CD4-positive, alpha-beta T cell treated with Interleukin-1 beta for 1 hour (primary cell): ENCODE measurements at places on chromosomes 13 and 19.

GRCh38 chr13:40563350-40564125 is 102.9 kb downstream of the FOXO1 start:
- DNase-seq: no peak

DNA sequence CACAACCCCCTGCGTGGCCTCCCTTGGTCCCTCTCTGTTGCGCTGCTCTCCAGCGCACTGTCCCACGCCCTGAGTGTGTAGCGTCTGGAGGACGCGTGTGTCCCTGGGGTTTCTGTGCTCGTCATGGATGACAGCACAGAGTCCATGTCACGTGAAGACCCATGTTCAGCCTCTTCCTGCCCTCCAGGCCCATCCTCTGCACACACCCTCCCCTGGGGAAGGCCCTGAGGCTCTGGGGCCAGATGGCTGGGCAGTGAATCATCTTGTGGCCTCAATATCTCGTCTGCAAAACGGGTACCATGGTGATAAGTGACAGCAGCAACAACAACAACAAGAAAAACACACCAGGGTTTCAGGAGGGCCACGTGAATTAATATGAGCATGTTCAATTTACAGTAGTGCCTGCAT is 71.5 kb upstream of the ARHGEF7 start:
- no peak for DNase-seq

- no peak for DNase-seq
Observed at GRCh38 chr13:27979001-27979643, 9.4 kb downstream of the URAD start.

DNA sequence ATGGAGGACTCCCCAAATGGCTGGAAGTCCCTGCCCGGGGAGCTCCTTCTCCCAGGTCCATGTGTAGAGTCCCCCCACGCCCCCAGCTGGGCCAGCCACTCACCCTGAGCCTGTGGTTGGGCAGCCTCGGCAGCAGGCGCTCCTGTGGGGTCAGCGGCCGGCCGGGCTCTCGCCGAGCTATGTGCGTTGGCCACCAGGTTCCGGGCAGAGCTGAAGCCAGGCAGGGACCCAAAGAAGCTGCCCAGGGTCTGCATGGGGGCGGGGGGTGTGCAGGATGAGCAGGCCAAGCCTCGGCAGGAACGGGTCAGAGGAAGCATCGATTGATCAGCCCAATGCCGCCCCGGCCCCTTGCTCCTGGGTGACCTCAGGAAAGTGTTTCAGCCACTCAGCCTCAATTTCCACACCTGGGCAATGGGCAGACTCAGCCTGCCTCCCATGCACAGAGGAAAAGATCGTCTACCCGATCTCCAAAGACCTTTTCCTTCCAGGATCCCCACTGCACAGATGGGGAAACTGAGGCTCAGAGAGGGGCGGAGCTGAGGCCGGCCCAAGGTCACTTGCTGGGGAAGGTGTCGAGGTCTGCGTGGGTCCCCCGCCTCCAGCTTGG is 732 bp downstream of the PLIN4 start:
- no peak for DNase-seq

DNA sequence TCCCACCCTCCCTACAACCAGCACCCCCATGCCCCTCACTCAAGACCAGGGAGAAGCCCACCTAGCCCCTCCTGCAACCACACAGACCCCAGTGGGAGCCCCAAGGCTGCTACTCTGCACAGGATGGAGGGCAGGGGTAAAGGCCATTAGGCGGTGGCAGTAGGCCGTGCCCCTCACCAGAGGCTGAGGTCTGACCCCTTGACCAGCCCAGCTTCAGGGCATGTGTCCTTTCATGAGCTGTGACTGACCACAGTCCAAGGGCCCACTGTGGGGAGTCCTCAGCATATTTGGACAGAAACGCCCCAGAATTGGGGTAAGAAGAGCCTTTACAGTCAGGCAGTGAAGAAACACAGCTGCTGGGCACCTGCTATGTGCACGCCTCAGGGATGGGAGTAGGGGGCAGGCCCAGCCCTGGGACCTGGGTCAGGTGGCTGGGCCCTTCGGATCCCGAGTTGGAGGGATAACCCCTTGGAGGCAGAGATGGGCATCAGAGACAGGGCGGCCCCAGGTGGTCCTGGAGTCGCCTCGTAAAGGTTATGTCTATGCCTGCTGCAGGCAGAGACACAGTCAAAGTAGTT is 1.7 kb upstream of the RPS5 start:
- no peak for DNase-seq

- no peak for DNase-seq
Observed at GRCh38 chr19:46376241-46377153, 29.6 kb downstream of the PPP5C start.

DNA sequence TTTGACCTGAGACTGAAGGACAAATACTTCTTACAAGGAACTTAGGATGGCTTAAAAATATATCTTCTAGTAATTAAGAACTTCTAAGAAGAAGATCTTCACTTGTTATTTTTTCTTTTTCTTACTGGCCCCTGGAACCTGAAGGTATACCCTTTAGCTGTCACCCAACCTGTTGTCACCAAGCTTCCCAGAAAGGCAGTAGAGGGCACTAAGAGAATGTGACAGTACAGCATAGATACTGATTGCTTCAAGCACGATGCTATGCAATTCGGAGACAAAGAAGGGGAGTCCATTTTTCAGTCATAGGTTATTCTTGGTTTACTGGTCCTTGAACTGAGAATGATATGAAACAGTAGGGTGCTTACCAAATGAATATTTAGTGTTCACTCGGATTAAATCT is 208.3 kb upstream of the PCDH9 start:
- no peak for DNase-seq

DNA sequence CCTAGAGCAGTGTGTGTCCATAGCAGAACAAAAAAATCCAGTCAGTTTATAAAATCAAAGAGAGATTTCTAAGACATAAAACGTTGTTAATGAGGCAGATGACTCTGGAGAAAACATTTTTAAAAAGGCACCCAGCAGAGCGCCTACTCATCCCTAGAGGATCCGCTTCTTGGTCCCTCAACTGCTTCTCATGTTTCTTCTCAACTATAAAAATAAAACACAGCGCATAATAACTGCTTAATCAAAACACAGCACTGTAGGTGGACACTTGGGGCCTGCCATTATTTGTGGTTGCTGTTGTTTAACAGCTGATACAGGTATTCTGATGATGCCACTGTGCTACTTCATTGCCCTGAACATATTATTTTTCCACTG is 347.9 kb downstream of the FGF9 start:
- no peak for DNase-seq

GRCh38 chr13:23516190-23516589 is 54.0 kb upstream of the TNFRSF19 start:
- no peak for DNase-seq

DNA sequence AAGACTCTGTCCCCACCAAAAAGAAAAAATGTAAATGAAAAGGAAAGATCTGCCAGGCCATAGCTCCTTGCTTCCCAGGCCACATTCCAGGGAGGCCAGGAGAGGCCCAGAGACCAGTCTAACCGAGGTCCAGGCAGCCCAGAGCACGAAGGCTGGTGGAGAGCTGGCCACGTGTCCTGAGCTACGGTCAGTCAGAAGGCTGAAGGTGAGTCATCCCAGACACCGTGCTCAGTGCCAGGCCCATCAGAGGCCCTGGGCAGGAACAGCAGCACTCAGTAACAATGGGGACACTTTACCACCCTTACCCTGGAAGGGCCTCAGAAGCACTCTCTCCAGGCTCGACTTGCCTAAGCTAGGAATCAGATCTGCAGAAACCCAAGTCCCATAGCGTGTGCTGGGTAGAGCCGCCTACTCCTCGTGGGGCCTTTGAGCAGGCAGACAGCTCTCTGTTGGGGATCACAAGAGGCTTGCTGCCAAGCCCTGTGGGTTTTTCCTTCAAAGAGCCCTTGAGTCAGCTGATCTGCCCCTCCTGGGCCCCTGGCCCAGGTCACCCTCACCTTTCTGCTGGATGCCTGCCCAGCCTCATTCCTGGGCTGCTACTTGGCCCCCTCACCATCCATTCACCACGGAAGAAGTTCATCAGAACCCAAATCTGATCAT is 11.6 kb upstream of the DNMT1 start:
- DNase-seq: no peak

DNA sequence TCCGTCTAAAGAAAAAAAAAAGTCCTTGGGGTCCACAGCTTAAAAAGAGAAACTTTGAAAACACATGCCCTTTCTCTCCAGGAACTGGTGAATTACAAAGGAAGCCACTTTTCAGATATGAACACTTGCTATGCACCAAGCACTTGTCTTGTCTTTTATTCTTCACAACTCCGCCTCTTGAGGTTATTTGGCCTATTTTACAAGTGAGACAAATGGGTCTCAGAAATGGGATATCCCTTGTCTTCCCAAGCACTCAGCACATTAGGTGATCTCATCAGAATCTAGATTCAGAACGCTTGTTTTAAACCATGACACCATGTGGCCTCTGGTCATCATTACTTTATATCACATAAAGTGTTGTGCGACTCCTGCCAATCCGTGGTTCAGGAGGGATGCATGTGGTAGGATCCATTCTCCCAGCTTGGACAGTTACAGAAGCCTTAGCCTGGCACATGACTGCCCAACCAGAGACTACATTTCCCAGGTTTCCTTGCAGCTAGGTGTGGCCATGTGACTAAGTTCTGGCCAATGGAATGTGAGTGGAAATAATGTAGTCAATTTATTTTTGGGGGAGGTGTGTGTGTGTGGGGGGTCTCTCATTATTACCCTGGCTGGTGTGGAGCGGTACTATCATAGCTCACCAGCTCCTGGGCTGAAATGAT is 13.9 kb downstream of the TSKS start:
- no peak for DNase-seq

DNA sequence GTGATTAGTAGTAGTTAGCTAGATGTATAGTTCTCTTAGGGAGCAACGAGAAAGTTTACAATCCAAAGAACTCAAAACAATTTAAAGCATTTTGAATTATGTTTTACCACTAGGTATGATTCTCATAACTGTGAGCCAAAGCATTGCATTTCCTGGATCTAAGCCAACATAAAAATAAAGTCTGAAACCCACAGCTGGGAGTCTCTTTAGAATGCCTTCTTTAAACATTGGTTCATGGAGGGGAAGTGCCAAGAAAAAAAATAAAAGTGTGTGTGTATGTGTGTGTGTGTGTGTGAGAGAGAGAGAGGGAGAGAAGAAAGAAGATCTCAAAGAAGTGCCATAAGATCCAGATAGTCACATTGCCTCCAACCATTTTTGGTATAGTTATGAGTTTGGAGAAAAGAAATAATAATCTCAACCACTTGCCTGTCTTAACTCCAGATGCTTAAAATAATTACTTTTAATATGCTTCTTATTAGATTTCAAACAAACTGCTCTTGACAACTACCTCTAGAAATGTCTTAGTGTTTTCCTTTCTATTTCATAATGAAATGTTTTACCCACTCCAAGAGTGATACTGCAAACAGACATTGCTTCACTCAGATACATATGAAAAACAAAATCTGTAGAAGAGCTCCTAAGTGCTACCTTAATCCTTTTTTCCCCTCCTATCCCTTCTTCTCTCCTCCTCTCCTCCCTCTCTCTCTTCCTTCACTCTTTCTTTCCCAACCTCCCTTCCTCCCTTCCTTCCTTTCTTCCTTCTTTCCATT is 554.1 kb downstream of the KCTD12 start:
- DNase-seq: no peak

DNA sequence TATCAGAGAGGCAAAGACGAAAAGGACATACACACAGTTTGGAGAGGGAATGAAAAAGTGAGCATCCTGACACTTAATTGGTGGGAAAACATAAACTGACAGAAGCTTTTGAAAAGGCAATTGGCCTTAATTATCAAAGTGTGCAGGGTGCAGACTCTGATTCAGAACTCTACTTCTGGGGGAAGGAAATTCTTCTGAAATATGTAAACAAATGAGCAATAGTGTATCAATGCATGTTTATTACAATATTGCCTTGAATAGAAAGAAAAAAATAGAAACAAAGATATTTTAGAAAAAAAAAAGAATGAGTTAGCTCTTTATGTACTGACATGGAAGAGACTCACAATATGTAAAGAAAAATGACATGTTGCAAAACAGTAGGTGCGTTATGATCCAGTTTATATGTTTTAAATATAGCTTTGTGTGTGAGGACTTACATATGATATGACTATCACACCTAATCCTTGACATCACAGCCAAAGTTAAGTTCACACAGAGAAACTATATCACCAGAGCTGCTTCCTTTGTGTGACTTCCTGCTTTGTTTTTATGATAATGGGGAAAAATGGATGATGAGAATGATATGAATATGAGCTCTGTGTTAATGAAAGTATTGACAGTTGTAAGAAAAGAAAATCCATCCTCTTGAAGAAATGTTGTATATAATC is 182.4 kb downstream of the KCTD12 start:
- no peak for DNase-seq

DNA sequence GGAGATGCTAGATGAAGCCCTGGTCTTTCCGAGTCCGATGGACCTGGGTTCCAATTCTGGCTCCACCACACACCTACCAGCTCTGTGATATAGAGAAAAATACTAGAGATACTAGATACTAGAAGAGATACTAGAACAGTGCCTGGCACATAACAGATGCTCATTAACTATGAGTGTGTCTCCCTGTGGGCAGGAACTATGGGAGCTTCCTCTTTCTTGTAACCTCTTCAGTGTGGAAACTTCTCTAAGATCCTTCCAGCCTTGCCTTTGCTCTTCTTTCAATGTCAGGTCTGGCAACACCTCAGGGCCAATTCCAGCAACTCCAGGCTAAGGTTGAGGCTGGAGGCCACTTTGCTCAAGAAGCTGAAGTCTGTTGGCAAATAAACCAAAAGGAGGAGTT is 143.9 kb downstream of the KATNAL1 start:
- DNase-seq: no peak
